ENCODE measurements at places on chromosomes 12 and 14.
A peak's percentile ranks its signal among the peaks of the same experiment; 100 is the strongest.

GRCh38 chr14:65187421-65188049 is 85.2 kb upstream of the MAX start:
- DNase-seq, result no peak

DNA sequence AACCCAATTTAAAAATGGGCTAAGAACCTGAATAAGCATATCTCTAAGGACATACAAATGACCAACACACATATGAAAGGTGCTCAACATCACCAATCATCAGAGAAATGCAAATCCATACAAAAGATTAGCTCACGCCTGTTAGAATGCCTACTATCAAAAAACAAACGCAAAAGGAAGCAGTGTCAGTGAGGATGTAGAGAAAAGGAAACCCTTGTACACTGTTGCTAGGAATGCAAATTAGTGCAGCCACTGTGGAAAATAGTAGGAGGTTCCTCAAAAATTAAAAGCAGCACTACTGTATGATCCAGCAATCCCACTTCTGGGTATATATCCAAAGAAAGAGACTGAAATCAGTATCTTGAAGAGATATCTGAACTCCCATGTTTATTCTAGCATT is 133.0 kb downstream of the CPNE8 start:
- DNase-seq, result no peak

DNA sequence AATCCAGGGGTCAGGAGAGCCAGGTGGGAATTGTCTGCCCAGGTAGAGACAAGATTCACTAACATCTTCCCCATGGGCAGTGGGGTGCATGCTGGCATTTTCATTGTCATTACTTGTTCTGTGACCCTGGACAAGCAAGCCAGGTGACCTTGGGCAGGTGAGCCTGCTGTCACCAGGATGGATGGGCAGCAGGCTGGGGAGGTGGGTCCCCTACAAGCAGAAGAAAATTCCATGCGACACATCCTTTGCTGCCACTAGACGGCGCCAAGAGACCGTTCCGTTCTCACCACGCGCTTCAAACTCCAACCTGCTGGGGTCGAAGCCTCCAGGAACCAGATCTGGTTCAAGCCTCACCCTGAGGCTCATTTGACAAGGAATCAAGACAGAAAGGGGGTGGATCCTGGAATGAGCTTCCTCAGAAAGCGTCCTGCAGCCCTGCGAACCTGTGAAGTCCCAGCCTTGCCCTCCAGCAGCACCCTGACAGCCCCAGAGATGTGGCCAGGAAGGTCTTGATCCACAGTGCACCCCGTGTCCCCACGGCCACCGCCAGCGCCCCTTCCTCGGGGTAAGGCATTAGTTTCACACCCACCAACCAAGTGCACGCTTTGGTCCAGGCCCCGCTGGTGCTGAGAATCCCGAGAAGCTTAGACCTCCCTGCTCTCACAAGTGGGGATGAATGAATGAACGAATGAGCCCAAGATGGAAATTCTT is 3.2 kb upstream of the DYNC1H1 start:
- peak; percentile 71 for DNase-seq

- no peak for DNase-seq
Observed at GRCh38 chr12:14018080-14018479, 36.7 kb upstream of the GRIN2B start.

DNA sequence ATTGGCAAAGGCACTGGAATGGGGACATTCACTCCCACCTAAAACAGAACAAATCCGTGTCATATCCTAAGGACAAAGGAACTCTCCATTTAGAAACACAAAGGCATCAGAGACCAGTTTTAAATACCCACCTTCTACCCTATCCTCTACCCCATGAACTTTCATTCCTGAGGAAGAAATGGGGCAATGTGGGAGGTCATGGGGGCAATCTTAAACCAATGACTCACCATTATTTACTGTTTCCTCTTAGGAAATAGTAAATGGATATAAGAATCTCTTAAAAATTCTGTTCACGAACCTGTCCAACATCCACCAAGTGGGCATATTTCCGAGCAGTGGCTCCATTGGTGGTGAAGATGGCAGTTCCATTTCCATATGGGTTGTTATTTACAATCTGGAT is 19.4 kb downstream of the ALDH6A1 start:
- DNase-seq, result no peak

DNA sequence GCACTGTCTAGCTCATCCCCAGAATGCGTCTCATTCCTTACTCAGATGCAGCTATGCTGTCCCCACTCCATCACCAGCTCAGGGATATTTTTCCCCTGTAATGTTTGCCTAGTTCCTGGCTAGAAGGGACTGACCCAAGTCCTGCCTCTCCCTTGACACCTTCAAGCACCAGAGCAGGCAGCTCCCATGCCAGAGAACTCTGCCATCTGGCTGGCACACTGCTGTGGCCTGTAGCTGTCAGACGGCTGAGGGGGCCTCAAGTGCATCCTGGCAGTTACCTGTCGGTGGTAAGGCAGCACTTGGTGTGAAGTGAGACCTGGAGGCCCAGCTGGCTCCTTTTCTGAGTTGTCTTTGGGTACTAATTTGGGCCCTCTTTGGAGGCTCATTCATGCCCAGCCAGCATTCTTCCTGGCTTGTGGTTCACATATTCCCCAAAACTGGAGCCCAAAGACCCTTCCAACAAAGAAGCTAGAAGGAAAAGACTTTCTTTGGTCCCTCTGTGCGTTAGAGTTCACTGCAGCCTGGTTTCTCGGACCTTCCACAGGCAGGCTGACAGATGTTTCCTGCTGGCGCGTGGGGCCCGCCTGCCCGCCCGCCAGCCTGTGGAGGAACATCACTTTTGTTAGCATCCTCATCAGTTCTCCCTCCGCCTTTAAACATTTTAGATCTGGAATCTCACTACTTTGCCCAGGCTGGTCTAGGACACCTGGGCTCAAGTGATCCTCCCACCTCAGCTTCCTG is 33.0 kb downstream of the RNF34 start:
- DNase-seq, result no peak

Measured in stimulated activated CD4-positive, alpha-beta T cell treated with anti-CD3 and anti-CD28 coated beads, Interleukin-1b, Interleukin-23, amount 100 ng/mL, for 4 hours (primary cell).